ENCODE measurements at places on chromosomes 6 and 20.
A peak's percentile ranks its signal among the peaks of the same experiment; 100 is the strongest.

DNA sequence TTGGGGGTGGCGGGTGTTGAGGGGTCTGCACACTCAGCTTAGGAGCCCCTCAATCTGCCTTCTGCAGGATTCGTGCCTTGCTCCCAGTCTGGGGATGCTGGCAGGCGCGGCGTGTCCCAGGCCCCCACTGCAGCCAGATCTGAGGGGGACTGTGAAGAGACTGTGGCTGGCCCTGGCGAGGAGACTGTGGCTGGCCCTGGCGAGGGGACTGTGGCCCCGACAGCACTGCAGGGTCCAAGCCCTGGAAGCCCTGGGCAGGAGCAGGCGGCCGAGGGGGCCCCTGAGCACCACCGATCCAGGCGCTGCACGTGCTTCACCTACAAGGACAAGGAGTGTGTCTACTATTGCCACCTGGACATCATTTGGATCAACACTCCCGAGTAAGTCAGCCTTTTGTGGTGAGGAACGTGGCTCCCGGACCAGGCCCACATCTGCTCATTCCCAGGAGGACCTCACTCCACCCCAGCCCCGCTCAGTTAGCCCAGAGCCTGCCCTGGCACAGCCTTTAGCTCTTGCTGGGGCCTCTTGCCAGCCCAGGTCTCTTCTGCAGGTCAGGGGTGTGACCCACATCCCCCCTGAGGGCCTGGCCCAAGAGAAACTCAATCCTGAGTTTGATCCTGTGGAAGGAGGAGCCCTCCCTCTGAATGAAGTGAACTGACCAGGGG lies 1.1 kb downstream of the EDN3 start:
- DNase-seq: no peak

GRCh38 chr20:62274332-62274950 lies 28.4 kb upstream of the ADRM1 start:
- DNase-seq: no peak

GRCh38 chr6:85751374-85752055 lies 108.8 kb upstream of the SYNCRIP start:
- no peak for DNase-seq

GRCh38 chr6:157066781-157067491 lies 256.4 kb downstream of the TMEM242 start:
- DNase-seq: no peak

DNA sequence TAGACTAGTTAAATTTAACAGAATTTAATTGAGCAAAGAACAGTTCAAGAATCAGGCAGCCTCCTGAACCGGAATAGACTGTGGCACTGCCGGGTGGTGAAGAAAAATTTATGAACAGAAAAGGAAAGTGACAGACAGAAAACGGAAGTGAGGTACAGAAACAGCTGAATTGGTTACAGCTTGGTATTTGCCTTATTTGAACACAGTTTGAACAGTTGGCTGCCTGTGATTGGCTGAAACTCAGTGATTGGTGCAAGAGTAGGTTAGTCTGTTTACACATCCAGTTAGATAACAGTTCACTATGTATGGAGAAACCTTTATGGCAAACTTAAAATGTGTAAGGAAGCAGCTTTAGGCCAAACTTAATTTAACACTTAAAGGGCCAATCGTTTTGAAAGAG lies 116.0 kb upstream of the CITED2 start:
- DNase-seq: no peak

DNA sequence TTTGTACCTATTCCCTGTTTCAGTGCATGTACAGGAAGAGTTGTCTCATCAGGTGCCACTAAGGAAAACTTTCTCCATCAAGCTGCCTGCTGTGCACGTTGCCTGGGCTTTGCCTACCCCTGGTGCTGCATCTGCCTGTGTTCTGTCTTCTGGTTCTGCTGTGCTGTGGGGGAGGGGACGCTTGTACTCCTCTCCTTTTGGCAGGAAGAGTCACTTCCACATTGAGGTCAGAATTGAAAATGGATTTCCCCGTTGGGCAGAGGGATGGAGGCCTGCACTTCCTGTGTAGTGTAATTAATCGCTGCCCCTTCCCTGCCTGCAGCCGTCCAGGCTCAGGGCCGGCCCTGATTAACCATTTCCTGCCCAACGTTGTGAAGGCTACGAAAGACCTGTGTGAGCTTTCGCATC lies 153.3 kb downstream of the SCML4 start:
- DNase-seq: peak; percentile 73

DNA sequence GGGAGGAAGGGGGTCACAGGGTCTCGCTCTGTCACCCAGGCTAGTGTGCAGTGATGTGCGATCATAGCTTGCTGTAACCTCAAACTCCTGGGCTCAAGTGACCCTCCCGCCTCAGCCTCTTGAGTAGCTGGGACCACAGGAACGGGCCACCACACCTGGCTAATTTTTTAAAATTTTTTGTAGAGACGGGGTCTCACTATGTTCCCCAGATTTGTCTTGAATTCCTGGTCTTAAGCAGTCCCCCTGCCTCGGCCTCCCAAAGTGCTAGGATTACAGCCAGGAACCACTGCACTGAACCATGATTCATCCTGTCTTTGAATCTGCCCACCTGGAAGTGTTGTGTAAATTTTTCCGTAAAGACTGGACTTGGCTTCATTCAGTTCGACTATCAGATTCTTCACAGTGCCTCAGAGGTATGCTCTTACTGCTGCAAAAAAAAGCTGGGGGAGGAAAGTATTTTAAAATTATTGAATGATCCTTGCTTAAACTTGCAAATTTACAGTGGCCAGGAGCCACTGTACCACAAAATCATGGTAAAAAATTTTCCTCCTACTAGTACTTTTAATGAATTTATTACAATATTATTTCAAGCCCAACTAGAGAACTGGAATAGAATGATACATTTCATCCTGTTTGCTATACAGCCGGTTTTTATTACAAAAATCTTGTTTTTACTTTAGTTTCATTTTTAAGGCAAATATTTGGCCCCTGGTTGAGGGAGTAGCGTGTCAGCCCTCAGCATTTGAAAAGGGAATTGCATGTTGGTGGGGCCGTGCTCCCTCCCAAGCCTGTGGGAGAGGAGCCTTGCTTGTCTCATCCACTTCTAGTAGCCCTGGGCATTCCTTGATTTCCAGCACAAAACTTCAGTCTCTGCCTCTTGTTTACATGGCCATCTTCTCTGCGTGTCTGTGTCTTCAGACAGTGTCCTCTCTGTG lies 202.5 kb upstream of the SGK1 start:
- no peak for DNase-seq

GRCh38 chr6:137305691-137306090 lies 86.5 kb upstream of the IFNGR1 start:
- no peak for DNase-seq
